Foreskin keratinocyte (primary cell): ENCODE measurements at places on chromosomes 7 and 10.

DNA sequence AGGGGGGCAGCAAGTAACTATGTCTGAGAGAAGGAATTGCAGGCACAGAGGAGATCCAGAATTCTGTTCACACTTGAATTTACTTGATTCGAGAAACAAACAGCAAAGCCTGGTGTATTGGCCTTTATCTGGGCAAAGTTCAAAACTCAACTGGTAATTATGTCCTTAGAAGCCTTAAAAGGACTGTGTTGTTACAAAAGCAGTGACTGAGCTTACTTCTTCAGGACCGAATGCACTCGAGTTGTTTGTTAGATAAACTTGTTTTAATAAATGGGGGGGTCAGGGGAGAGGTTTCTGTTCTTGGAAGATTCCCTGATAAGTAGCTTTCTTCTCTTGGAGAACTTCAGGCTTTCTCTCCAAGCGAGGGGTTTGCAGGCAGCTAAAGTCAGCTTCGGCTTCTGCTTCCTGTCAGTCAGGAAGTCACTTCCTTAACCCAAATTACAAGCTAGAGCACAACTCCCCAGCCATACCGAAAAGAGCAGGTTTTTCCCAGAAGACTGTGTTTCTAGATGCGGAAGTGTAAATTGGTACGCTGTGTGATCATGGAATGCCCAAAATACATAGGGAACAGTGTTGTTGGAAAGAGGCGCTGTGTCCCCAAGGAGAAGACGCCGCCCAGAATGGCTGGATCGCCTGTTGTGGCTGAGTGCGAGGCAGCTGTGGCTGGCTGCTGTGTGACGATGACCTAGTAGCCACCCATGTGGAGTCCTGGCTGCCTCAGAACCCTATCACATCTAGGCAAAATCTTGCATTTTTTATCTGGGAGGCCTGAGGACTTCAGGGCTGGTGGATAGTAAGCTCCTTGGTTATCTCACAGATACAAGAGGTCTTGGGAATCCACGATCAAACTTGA lies 110.4 kb downstream of the TCF7L2 start:
- no peak for DNase-seq

DNA sequence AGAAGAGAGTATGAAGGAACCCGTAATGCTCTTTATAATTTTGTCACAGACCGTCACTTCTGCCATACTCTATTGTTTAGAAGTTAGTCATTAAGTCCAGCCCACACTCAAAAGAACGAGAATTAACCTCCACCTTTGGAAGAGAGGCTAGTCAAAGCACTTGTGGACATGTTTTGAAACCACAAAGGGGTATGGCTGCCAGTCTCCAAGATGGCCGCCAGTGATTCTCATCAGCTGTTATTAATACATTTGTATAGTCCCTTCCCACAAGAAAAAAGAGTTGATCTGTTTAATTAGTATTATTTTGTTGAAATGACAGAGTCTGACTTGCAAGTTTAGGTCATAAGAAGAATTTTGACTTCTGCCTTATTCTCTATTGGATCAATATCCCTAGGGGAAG lies 23.2 kb upstream of the VOPP1 start:
- DNase-seq = no peak

DNA sequence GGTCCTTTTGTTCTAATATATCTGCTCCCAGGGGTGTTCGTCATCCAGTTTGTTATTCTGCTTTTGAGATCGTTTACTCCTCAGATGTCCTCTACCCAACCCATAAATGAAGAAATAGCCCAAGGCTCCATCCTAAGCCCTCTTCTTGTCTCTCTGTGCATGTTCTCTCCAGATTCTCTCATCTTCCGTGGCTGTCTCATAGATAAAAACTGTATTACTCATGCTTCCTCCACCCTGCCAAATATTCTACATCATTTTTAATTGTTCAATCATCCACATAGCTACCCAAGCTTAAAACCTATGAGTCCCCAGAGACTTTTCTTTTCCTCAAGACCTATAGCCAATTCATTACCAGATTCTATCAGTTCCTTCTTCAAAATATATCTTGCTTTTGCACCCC lies 44.9 kb downstream of the CAV1 start:
- peak; percentile 97 for DNase-seq

DNA sequence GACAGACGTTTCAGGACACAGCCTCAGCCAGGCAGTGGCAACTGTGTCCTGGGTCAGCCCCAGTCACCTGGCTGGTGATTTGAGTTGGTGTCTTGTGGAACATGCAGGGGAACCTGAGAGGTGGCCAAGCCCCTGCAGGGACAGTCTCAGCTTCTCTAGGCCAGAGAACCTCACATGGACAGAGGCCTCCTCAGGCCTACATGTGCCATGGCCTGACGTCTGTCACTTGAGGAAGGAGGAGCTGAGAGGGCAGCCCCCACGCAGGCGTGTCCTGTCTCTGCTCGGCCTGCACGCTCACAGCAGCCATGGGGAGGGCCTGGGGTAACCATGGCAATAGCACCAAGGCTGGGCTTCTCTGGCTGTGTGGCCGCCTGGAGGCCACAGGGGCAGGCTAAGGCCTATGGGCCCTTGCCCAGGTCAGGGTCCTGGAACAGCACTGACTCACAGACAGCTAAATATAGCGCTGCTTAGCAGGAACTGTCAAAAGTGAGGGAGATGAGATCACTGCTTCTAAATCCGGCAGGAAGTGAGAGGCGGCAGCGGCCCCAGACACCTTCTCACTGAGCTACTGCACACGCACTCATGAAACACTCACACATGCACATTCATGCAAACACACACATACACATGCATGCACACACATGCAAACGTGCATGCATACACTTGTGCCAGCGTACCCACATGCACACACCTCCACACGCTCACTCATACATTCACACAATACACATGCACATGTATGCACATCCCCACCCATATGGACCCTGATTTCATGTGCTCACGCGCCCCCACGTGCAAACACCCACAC lies 57.0 kb downstream of the YKT6 start:
- peak; percentile 61 for DNase-seq

- DNase-seq = no peak
Observed at GRCh38 chr7:91373111-91373800, 109.0 kb downstream of the FZD1 start.

GRCh38 chr10:70508912-70509756 lies 30.6 kb downstream of the PALD1 start:
- no peak for DNase-seq

GRCh38 chr10:101453791-101454718 lies 100.1 kb downstream of the BTRC start:
- no peak for DNase-seq

GRCh38 chr7:1912593-1913465 lies 242.8 kb downstream of the ELFN1 start:
- DNase-seq = no peak
